ENCODE measurements at places on chromosomes 5 and 9. TPM values are rescaled to one million over a fixed set of nuclear protein-coding genes. Genes with fewer than 3 reads are reported as not detected.

The TAS2R1 gene
- not detected for total RNA-seq

The SPINK5 gene
- not detected for total RNA-seq

The DIPK1B gene
- 0.23 TPM for total RNA-seq

The HTR1A gene
- not detected for total RNA-seq

The CNTLN gene
- 0.53 TPM for total RNA-seq

The IL3 gene
- not detected for total RNA-seq

The CYLC2 gene
- total RNA-seq: not detected

The GLDC gene
- total RNA-seq: 1.2 TPM

The TEX48 gene
- 0.55 TPM for total RNA-seq

The RNF183 gene
- total RNA-seq: not detected

The FGF1 gene
- not detected for total RNA-seq

The CCNO gene
- not detected for total RNA-seq

The NSD1 gene
- 91.1 TPM for total RNA-seq

The RETREG1 gene
- 48.0 TPM for total RNA-seq

The SPATA31C2 gene
- not detected for total RNA-seq

The HTR4 gene
- total RNA-seq: not detected

The IRX1 gene
- total RNA-seq: not detected

The GAS1 gene
- total RNA-seq: 0.67 TPM

The NRG2 gene
- not detected for total RNA-seq

The DBH gene
- total RNA-seq: not detected

The TOR2A gene
- 20.1 TPM for total RNA-seq

The CHSY3 gene
- total RNA-seq: not detected

The ZNF300 gene
- 0.79 TPM for total RNA-seq

The C8G gene
- 1.2 TPM for total RNA-seq

The C9orf50 gene
- not detected for total RNA-seq

The PCDHA12 gene
- total RNA-seq: not detected

The CERCAM gene
- total RNA-seq: 0.58 TPM

The PCDHB10 gene
- not detected for total RNA-seq
